Germinal center (tissue), 1 donor: ENCODE measurements at places on chromosomes 5 and 9.
A peak's percentile ranks its signal among the peaks of the same experiment; 100 is the strongest.

DNA sequence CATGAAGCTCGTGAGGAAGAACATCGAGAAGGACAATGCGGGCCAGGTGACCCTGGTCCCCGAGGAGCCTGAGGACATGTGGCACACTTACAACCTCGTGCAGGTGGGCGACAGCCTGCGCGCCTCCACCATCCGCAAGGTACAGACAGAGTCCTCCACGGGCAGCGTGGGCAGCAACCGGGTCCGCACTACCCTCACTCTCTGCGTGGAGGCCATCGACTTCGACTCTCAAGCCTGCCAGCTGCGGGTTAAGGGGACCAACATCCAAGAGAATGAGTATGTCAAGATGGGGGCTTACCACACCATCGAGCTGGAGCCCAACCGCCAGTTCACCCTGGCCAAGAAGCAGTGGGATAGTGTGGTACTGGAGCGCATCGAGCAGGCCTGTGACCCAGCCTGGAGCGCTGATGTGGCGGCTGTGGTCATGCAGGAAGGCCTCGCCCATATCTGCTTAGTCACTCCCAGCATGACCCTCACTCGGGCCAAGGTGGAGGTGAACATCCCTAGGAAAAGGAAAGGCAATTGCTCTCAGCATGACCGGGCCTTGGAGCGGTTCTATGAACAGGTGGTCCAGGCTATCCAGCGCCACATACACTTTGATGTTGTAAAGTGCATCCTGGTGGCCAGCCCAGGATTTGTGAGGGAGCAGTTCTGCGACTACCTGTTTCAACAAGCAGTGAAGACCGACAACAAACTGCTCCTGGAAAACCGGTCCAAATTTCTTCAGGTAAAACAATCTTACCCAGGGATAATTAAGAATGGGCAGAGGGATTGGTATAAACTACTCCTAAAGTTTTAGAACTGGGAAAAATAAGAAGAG, 12.9 kb downstream of the ITGA1 start:
- peak; percentile 8 for DNase-seq

DNA sequence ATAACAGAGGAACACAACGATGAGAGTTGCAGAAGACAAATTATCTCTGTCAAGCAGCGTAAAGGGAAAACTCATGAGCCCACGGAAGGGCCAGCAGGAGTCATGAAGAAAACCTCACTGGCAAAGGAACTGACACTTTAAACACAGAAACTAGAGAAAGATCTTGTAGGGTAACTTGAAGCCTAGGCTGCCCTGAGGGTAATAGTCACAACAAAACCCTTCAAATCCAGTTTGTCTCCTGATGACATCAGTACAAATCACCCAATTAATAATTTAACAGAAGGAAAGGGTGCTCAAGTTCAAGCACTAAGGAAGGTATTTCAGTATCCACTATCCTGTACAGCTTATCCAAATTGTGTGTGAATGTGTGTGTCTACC, 549.1 kb downstream of the MTRR start:
- no peak for DNase-seq

GRCh38 chr9:21591221-21592062, 109.3 kb upstream of the IFNE start:
- DNase-seq = no peak

DNA sequence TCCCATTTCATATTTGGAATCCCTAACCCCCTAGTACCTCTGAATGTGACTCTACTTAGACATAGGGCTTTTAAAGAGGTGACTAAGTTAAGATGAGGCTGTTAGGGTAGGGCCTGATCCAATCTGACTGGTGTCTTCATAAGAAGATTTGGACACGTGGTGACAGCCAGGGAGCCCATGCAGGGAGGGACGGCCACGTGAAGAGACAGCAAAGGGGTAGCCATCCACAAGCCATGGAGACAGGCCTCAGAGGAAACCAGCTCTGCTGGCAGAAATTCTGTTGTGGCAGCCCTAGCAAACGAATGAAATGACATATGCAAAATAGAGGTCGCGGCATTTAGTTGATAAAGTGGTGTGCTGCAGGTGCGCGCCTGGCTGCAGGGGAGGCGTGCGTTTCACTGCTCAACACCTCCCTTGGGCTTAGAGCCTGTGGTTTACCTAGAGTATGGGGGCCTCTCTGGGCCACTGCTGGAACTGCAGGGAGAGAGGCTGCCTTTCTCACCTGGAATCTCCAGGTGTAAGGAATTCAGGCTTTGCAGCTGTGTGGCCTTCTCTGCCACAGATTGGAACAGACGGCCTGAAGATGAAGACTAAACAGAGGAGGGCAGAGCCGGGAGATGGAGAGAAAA, 7.1 kb upstream of the AFAP1L1 start:
- peak; percentile 83 for DNase-seq

GRCh38 chr5:137858223-137858916, 9.3 kb upstream of the MYOT start:
- peak; percentile 26 for DNase-seq

- DNase-seq = no peak
Measured at GRCh38 chr5:37926732-37927131, 86.9 kb upstream of the GDNF start.

DNA sequence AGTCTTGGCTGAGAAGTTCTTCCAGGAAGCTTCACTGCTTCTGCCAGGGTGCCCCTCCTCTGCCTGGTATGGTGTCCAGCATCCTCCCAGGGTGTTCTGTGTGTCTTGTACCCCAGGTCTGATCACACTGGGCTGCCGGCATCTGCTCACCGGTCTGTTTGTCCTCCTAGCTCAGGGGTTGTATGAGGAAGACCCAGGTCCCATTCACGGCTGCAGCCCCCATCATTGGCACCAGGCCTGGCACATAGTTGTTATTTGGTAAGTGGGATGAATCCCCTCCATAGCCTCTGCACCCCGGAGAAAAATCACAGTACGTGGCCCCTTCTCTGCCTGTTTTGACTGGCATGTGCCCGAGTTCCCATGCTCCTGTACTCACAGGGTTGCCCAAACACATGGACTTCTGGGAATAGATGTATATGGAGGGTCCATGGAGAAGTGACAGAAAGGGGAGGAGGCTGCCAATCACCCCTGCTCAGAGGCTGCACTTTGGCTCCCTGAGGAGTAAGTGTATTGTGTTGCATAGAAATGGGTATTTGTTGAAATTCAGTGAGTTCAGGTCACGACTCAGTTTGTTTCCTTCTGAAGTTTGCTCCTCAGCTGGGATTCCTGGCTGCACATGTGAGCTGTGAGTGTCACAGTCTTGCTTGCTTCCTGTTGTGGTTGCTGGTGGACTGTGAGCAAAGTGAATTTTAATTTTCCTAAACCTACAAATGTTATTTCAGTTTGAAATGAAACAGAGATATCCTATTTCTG, 96.2 kb downstream of the HSPA4 start:
- DNase-seq = no peak

- DNase-seq = no peak
Measured at GRCh38 chr5:173670791-173671120, 54.3 kb upstream of the BOD1 start.

GRCh38 chr5:150589862-150590601, 50.4 kb upstream of the SYNPO start:
- no peak for DNase-seq

DNA sequence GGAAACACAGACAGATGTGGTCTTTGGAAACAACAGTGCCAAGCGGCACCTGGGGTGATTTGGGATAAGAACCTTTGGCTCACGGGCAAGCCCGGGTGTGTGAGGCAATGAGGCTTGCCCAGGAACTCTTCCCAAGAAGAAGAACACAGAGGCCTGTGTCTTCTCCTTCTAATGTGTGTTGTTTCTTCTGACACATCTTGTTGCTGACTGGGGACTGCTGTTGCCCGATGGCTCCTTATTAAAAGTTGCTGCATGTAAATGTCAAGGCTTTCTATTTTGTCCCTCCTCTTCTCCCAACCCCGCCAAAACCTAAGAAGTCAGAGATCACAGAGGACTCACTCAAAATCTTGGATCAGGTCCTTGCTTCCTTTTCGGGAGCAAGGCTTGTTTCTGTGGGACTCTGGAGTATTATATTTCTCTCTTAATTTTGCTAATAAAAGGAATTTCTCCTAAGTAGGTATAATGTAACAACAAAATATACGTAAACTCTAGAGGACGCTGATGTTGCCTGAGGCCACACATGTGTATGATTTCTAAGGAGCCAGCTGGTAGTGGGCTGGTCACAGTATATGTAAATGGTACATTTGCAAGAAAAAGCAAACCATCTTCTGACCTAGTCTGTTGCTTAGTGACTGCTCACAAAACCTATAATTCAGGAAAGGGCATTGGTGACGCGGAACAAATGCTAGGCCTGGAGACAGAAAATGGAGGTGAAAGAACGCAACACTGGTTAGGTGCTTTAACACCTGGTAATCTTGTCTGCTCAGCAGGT, 232.5 kb downstream of the GADD45G start:
- no peak for DNase-seq

DNA sequence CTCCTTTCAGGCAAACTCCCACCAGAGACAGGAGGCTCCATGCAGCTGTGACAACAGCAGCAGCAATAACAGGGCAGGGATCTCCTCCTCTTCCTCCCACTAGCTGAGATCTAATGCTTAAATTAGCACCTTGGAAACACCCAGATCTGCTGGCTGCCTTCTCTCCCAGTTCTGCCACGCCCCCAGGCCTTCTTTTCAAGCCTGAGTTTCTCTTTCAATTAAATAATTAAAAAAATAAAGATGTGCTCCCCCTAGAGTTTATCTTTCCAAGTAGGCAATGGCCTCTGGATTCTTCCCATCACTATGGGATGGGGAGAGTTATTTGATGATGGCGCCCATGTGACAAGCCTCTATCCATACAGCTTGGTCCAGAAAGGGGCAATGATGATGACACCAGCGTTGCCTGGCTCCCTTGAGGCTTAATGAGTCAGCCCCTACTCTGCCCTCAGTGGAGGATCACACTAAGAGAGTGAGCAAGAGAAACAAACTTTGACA, 3.8 kb downstream of the FAM219A start:
- no peak for DNase-seq

GRCh38 chr9:116501871-116502270, 185.2 kb upstream of the TRIM32 start:
- DNase-seq = no peak

DNA sequence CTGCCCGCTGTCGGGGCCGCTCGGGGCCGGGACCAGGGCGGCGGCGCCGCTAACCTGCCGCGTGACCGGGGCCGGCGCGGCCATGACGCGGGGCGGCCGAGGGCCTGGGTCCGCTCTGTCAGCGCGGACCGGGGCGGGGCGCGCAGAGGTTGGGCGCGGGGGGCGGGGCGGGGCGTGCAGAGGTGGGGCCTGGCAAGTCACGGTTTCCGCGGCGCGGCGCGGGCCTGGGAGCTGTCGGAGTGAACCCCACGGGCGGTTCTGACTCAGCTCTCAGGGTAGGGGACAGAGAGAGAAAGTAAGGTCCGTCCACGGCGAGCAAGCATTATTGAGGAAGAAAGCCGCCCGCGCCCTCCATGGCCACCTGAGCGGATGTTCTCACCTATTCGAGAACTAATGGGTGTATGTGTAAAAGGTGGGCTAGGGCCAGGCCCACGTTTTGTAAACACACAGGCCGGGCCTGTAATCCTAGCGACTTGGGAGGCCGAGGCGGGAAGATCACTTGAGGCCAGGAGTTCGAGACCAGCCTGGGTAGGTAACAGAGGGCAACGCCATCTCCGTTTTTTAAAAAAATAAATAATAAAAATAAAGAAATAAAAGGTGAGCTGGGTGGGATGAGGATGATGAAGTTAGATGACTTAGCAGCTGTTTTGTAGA, at the start of gene PRXL2C:
Gene PRXL2C, minus strand, starts transcription at position 120 of the 654 bp plus-strand sequence. Its CDS starts 36 bp downstream, at position 84.
- DNase-seq = peak; percentile 54

DNA sequence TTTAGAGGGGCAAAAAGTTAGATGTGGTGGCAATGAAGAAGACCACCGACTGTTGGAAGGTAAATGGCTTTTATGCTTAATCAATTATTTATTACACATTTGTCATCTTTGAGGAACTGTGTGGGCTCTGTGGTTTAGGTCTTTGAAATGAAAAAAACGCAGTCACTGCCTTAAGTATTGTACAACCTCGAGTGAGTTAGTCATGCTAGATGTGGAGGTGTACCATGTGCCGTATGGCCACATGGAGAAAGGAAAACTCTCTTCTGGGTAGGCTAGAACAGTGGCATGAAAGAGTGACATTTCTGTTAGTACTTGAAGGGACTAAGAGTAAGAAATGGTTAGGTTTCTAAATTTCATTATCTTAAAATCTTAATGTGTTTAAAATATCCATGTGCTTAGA, 166.1 kb downstream of the HACD4 start:
- DNase-seq = no peak

GRCh38 chr9:28741459-28741858, 1168.2 kb upstream of the C9orf72 start:
- DNase-seq = no peak

GRCh38 chr5:51968756-51969155, 585.5 kb downstream of the ISL1 start:
- no peak for DNase-seq

DNA sequence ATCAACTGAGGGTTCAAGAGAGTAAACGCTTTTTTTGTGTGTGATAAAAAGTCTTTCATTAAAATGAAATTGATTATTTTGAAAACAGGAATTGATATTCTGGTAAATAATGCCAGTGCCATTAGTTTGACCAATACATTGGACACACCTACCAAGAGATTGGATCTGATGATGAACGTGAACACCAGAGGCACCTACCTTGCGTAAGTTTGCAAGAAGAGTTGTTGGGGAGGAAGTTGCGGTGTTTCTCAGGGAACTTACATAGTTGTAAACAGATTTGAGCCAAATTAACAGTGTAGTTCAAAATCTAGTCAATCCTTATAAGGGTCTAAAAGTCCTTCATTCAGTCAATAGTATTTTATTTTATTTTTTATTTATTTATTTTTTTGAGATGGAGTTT, 28.9 kb downstream of the HSDL2 start:
- no peak for DNase-seq

DNA sequence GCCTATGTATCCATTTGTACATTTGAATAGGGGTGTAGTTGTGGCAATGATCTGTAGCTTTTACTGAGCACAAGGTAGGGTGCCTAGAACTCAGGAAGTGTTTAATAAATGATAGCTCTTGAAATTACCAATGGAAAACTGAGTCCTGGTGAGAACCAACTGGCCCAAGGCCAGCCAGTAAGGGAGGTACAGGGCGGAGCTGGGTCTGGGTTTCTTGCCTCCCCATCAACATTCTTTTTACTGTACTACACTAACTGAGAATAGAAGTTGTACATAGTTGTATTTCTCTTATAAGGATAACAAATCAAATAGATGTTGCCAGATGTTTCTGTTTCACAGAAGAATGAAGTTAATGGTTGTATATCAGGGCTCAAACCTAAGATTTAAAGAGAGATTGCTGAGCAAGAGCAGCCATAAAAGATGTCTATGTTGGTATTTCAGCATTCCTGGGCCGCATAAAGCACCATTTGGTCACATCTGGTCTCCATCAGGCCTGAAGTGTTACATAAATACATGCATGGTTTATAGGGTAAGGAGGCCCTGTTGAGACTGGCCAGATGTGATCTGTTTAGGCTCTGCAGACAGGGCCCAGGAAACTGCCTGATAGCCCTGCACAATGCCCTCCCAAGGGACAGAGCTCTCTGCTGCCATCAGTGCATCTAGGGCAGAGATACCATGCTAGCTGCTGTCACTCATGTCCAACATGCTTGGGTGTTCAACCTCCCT, 210.5 kb downstream of the NXNL2 start:
- no peak for DNase-seq

- DNase-seq = no peak
Measured at GRCh38 chr5:43437062-43437660, 25.0 kb upstream of the CCL28 start.
